Left renal pelvis (tissue), 4 donors: ENCODE measurements at places on chromosomes 16 and 17.

DNA sequence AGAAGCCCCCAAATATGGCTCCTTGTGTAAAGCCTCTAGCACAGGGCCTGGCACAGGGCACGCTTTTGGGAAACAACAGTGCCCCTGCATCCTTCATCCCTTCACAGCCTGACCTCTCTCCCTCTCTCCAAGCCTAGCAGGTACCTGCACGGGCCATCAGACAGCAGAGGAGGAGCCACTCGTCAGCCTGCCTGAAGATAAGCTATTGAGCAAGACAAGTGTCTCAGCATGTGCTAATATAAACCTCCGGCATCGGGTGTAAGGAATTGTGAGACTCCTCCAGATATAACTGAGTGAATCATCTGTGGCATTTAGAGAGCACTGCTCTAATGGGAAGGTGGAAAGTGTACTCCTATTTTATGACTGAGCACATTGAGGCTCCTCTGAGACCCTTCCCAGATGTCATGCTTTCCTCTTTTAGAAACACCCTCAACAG lies 38.3 kb downstream of the TBX4 start:
- no peak for DNase-seq

- DNase-seq = no peak
Observed at GRCh38 chr16:71706046-71706445, 18.5 kb downstream of the PHLPP2 start.

DNA sequence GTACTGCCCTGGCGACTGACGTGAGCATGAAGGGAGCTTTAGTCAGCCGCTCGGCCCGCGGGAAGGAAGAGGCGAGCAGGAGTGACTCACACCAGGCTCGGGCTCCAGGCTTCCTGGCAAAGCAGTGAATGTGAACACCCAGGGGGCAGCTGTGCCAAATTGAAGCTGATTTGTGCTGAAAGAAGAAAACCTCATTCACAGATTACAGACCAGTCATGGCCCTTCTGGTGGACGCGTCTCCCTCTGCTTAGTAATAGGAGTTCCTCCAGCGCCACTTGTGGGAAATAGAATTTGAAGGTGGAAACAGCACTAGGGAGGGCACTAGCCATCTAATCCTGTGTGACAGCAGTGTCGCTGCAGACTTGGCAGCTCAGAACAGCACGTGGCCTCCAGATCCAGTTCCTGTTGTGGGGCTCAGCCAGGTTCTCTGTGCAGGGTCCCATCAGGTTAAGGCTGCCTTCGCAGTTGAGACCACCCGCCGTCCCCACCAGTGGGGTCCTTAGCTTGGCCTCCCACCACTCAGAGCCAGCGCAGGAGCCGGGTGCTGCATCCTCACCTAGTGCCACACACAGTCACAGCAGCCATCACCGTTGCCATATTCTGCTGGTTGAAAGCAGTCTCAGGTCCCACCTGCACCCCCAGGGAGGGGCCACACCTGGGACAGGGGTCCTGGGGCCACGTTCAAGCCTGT lies 164.5 kb upstream of the CHMP6 start:
- DNase-seq = no peak

DNA sequence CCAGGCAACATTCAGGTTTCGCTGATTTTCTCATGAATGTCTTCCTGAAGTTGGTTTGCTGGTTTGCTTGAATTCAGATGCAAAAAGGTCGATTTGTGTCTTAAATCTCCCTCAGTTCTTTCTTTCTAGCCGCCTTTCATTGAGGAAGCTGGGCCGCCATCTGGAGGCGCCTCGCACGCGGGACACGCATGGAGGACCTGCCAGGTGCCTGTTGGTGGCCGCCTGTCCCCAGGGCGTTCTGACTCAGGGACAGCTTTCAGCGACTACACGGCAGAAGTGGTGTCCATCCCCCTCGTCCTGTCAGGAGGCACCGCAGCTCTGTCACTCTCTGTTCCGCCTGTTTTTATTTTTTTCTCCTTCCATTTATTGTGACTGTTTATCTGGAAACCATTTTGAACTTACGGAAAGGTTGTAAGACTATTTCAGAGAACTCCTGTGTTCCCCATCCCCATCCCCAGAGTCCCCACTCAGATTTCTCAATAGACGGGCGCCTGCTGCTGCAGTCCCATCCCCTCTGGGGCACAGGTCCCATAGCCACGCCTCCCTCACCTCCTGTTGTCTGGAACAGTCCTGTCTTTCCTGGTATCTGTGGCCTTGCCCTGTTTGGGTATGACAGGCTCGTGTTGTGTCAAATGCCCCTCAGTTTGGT lies 33.2 kb downstream of the COX4I1 start:
- no peak for DNase-seq

GRCh38 chr17:8082292-8082691 lies 5.2 kb downstream of the ALOX12B start:
- no peak for DNase-seq

DNA sequence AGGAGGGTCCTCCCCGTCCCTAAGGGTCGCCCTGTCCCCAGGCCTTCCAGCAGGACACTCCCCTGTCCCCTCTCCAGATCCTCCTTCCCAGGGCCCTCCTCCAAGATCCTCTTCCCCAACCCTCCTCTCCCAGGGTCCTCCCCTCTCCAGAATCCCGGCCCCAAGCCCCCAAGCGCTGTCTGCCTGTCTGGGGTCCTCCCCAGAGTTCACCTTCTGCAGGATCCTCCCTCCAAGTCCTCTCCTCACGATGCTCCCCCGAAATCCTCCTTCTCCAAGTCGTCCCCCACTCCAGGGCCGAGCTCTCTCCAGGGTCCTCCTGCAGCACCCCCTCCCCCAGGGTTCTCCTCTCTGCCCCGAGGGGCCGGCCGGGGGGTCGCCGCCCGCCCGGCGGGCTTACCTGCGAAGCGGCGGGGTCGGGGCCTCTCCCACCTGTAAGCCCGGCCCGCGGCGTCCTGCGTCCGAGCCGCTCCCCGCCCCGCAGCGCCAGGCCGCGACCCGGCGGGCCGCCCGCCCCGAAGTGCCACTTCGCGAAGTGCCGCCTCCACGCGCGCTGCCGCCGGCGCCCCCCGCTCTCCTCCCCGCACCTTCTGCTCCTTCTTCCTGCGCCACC lies 678 bp upstream of the BAIAP2 start:
- DNase-seq = no peak

GRCh38 chr16:87336434-87337240 lies 19.4 kb upstream of the C16orf95 start:
- DNase-seq = no peak

DNA sequence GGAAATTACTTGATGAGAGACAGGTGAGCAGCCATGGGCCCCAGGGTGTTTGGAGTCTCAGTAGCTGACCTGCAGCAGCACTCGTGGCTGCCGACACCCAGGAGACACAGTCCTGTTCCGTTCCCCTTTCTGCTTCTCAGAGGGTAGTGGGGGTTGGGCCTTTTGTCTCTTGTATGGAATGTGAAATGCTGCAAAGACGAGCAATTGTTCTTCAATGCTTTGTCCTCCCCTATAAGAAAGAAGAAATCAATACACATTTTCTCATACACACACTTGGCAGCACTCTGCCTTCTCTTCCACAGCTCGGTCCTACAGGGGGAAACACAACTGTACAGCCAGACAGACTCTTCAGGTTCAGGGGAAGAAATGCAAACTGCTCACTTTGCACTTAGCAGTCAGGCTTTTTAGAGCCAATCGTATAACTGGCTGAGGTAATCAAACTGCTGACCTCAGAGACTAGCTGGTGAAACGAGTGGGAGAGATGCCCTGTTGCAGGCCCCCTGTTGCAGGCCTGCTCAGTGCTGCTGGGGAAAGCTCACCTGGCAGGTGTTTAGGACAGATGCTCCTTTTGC lies 96.7 kb downstream of the AATF start:
- no peak for DNase-seq
